ENCODE measurements at places on chromosomes 7 and 10. TPM values are rescaled to one million over a fixed set of nuclear protein-coding genes. Genes with fewer than 3 reads are reported as not detected.
A peak's percentile ranks its signal among the peaks of the same experiment; 100 is the strongest.

The RELN gene
- total RNA-seq, result 57.5 TPM

The DKK1 gene
- 6.5 TPM for total RNA-seq

The CPXM2 gene
- total RNA-seq, result under 0.01 TPM

The INSYN2A gene
- 15.9 TPM for total RNA-seq

The OPN4 gene
- not detected for total RNA-seq

The PHKG1 gene
- total RNA-seq, result 3.7 TPM

The OPALIN gene
- total RNA-seq, result not detected

The CNOT4 gene
- 21.6 TPM for total RNA-seq

The NEBL gene
- 64.0 TPM for total RNA-seq

The HTR5A gene
- total RNA-seq, result 2.9 TPM

- DNase-seq, result no peak
Measured at GRCh38 chr10:71752391-71753090, 20.8 kb downstream of the VSIR start.

GRCh38 chr10:46309511-46310142, 22.8 kb downstream of the ANTXRL start:
- no peak for DNase-seq

- DNase-seq, result no peak
Measured at GRCh38 chr7:34840176-34840785, 182.3 kb downstream of the NPSR1 start.

DNA sequence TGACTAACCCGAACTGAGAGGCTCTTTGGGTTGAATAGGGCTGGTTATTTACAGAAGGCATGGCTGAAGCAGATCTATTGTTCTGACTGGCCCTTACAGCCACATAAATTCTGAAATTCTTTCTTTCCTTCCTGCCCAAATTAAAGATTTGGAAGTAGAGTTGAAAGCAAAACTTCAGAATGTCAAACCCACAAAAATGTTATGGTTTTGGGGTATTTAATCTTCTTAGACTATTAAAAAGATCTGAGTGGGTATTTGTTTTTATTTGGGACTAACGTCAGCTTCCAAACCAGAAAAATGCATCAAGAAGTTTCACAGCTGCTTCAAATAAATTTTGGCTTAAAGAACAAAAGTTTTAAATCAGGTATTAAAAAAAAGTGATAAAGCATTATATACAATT, 124.5 kb downstream of the AHR start:
- DNase-seq, result no peak

DNA sequence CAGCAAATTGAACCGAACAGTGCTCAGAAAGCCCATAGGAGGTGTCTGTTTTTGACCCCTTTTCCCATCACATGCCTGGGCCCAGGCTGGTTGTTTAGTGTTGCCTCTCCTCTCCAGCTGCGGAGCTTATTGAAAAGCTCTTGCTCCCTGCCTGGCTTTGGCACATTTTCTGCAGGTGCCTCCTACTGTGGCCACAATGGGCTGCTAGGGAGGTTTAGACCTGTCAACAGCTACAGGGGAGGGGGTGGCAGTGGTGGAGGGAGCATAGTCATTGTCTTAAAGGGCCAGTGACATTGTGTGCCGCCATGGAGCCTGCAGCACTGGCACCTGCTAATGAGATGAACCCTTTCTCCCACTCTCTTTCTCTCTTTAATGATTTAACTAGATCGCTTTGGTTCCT, 13.2 kb upstream of the ENO4 start:
- DNase-seq, result no peak

DNA sequence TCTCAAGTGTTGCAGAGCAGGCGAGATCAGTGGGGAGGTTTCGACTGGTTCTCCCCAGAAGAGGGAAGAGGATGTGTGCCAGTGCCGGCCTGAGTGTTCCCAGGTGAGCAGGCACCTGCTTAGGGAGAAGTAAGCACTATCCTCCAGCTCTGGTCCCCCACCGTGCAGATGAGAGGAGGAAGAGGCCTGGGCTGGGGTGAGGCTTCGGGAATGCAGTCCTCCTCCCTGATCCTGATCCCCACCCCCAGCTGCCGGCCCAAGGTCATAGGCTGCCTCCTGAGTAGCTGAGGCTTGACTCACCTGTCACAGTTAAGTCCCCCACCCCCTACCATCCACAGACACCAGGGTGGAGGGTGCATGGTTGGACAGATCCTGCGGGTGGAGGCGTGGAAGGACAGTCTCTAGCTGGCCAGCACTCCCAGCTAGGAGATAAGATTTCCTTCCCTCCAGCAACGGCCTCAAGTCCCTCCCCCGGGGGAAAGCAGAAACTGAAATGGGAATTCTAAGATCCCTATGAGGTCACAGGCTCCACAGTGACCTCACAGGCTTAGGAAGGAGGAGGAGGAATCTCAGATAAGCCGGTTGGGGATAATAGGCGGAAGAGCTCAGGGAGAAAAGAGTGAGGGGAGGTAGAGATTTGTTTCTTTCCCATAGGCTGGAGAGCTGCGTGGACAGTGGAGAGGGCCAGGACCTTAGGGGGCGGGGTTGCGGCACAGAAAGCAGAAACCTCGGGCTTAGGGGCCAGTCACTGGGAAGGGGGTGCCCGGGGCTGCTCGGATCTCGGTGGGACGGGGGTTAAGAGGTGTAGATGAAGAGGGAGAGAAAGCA, 1.0 kb downstream of the LRCH4 start:
- no peak for DNase-seq

- no peak for DNase-seq
Measured at GRCh38 chr10:123781956-123782500, 109.6 kb downstream of the CPXM2 start.

DNA sequence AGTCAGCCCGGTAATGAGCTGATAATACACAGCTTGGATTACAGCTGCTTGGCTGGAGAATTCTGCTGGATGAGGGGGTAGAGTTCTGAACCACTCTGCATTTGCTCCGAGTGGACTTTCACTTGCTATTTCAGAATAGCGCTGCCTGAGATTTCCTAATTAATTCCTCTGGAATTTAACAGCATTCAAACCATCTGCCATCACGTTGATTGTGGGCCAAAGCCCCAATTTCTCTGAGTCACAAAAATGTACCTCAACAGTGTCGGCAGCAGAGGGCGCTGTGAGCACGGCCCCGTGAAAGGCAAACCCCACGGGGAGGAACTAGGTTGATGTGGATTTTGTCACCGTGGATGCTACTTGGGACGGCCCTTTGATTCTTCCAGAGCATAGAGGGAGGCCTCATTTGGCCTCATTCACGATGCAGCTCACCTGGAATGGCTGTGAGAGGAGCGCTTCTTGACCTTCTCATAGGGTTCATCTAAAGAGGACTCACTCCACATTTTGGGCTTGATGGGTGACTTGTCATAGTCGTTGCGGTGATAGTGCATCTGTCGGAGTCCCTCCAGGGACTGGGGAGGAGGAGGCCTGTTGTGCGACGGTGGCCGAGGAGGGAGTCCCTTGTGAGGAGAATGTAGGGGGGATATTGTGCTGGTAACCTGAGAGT, 73.3 kb downstream of the PRPF18 start:
- DNase-seq, result peak; percentile 79

DNA sequence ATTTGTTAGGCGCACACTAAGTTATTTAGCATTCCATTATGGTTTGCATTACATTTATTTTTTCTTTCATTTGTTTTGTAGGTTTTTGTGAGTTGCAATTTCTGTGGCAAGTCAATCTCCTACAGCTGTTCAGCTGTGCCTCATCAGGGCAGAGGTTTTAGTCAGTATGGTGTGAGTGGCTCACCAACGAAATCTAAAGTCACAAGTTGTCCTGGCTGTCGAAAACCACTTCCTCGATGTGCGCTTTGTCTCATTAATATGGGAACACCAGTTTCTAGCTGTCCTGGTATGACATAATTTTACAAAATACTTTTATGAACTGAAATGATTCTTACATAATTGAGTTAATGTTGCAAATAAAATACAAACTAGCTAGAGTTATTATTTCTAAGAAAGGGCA, 29.5 kb downstream of the MIOS start:
- DNase-seq, result no peak

DNA sequence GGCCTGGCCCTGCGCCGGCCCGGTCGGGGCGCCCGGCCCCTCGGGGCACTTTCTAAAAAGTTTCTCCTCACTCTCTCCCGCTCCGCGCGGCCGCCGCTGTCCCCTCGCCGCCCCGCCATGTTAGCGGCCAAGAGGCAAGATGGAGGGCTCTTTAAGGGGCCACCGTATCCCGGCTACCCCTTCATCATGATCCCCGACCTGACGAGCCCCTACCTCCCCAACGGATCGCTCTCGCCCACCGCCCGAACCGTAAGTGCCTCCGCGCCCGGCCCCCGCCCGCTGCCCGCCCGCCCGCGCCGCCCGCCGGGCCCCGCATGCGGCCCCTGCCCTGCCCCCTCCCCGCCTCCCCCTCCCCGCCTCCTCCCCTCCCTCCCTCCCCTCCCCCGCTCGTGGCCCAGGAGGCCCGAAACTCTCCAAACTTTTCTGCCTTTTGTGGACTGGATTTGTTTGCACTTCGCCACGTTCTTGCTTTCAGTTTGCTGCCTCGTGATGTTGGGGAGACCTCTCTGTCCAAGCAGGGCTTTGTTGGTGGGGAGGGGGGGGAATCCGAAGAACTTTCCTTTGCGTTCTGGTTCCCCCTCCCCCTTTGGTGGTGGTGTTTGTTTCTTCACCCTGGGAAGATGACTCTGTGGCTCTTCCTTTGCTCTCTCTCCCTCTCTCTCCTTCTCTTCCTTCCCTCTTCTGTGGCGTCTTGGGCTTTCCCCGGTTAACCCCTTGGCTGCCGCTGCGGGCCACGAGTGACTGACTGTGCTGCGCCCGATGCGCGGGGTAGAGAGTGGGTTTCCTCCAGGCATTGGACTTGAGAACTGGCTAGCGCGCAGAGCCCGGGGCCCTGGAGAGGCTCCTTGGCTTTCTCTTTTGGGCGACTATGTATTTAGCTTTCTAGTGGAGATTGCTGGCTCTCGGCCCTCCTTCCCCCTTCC, 1.6 kb downstream of the TCF7L2 start:
- peak; percentile 58 for DNase-seq

GRCh38 chr10:18308600-18308999, 168.4 kb downstream of the CACNB2 start:
- no peak for DNase-seq

DNA sequence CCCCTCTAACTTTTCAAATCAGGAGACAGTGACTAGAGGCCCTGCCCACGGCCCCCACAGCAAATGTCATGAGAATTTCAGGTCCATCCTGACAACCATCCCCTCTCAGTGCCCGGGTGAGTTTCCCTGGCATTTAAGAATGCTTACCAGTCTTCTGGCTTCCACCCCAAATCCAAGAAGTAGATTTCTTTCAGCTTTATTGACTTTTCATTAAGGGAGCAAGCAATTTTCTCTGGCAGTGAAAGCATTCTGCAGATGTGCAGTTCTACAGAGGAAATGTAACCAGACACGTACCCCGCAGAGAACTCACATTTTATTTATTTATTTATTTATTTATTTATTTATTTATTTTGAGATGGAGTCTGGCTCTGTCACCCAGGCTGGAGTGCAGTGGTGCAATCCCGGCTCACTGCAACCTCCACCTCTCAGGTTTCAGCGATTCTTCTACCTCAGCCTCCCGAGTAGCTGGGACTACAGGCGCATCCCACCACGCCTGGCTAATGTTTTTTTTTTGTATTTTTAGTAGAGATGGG, 120.9 kb upstream of the KCTD7 start:
- no peak for DNase-seq

- no peak for DNase-seq
Measured at GRCh38 chr10:124509880-124510632, 48.4 kb downstream of the LHPP start.

DNA sequence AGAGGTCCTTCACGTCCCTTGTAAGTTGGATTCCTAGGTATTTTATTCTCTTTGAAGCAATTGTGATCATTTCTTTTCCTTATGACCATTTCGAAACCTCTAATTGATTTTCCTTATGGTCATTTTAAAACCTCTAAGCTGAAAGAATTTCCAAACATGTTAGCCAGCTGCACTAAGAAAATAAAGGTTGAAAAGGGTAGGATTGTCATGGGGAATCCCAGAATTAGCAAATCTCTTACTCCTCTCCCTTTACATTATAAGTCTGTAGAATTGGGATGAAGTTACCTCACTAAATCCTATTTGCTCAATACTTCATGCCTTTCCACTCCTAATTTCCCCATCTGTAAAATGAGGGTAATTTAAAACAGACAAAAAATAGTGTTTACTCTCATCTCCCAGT, 79.5 kb downstream of the FAM185A start:
- no peak for DNase-seq

DNA sequence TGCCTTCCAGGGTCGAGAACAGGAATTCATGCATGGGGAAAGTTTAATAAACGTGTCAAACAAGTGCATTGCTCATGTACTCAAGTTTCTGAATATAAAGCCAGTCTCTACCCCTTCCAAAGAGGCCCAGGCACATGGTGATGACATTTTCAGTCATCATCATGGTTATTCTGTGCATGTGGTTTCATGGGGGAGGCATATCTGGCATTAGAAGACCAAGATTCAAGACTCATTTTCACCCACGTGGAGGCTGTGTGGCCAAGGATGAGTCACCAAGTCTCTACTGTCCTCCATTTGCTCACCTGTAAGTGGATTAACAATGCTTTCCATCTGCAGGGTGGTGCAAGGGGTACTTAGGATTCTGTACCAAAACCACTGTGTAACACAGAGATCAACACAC, 34.0 kb upstream of the CNPY1 start:
- no peak for DNase-seq

DNA sequence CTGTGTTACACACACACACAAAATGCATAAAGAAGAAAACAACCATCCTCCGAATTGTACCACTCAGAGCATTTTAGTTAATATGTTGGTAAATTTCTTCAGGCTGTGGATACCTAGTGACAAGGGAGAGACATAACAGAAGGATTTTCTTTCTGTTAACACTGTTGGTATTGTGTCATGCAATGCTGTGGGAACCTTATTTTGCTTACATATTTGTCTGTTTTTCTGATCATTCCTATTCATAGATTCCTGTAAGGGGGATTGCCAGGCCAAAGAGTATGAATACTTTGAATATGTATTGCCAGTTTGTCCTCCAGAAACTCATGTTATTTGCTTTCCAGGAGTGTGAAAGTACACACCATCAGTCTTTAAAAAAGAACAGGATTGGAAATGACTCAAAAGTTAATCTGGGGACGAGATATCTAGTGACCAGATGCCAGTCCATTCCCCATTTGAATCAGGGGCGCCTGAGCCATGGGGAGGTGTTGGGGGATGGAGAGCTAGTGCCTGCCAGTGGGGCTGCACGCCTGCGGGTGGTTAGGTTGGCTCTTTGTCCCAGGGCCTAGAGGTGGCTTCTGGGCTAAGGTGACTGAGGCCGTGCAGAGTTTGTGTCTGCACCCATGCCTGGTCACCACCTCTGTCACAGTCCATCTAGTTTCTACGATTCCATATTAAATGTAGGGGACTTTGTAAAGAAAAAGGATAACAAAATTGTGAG, 142.0 kb downstream of the PTPN20 start:
- no peak for DNase-seq

GRCh38 chr7:30851651-30852307, 59.9 kb upstream of the AQP1 start:
- no peak for DNase-seq

GRCh38 chr10:62025901-62026879, 124.7 kb downstream of the ARID5B start:
- DNase-seq, result no peak
